NCI-H1930 (cell line): ENCODE measurements at places on chromosomes 3 and 15.
A peak's percentile ranks its signal among the peaks of the same experiment; 100 is the strongest.

GRCh38 chr15:60941448-60941847, 287.7 kb downstream of the RORA start:
- no peak for DNase-seq

DNA sequence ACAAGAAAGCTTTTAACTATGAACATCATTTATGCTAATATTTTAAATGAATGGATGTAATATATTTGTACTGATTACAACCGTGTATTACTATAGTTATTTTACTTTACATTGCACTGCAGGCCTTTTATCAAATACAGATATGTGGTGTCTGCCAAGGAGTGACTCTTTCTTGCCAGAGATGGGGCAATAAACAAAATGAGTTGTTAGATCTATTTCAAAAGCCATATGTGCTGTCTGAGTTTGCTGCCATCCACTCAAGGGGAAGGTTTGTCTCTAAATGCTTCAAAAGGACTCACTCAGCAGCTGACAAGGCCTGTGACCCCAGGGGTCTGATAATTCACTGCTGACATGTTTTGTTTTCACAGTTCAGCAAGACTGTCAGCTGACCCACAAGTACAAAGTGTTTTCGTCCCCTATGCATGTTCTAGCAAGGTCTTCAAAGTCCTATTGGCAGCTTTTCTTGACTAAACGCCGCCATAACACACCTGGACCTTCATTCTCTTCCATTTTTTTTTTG, 41.3 kb upstream of the ZBED2 start:
- DNase-seq = peak; percentile 64

GRCh38 chr3:8959668-8960067, 3.6 kb downstream of the RAD18 start:
- no peak for DNase-seq

- DNase-seq = peak; percentile 32
These were observed 533 bp upstream of the SMAD3 start for GRCh38 chr15:67064607-67065530.

- DNase-seq = peak; percentile 43
These were observed 7.2 kb upstream of the ABHD10 start for GRCh38 chr3:111971533-111972130.

- no peak for DNase-seq
These were observed 495.0 kb downstream of the NLGN1 start for GRCh38 chr3:173892547-173892946.

- no peak for DNase-seq
These were observed at the start of gene GALNT15 for GRCh38 chr3:16174389-16174788. Gene GALNT15, plus strand, starts transcription at chr3:16174680. Its CDS starts 472 bp downstream, at chr3:16175152.

- no peak for DNase-seq
These were observed 83.3 kb upstream of the MYO5C start for GRCh38 chr15:52378746-52379394.

DNA sequence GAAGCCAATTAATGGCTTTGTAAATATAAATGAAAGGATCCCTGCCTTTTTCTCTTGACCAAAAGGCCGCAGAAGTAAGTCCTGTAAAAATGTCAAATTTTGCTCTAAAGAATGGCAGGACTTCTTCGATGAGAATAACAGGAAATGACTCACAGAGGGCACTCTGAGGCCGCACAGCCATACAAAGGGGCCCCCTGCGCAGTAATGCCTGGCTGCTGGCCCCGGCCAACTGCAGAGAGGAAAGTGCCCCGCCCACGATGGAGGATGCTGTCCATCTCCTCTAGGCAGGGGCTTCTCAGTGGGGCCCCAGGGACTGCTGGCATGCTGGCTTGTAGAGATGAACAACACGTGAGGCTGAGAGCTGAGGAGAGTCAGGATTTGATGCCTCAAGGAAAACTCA, 18.1 kb upstream of the SCN10A start:
- no peak for DNase-seq

- DNase-seq = no peak
These were observed 66.3 kb downstream of the NEK10 start for GRCh38 chr3:27302891-27303290.

GRCh38 chr3:39285332-39285731, 5.5 kb upstream of the CX3CR1 start:
- no peak for DNase-seq

DNA sequence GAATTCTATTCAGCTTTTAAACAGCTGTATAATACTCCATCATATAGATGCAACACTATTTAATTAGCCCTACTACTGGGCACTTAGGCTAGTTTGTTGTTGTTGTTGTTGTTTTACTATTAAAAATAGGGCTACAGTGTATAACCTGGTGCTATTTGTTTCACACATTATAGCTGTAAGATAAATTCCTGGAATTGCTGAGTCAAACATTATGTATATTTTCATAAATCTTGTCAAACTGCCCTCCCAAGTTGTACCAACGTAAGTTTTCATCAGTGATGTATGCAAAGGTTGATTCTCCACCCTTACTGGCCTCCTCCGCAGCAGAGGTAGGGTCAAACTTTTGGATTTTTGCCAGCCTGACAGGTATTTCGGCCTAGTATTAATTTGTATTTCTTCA, 3.8 kb upstream of the CEMIP start:
- no peak for DNase-seq

DNA sequence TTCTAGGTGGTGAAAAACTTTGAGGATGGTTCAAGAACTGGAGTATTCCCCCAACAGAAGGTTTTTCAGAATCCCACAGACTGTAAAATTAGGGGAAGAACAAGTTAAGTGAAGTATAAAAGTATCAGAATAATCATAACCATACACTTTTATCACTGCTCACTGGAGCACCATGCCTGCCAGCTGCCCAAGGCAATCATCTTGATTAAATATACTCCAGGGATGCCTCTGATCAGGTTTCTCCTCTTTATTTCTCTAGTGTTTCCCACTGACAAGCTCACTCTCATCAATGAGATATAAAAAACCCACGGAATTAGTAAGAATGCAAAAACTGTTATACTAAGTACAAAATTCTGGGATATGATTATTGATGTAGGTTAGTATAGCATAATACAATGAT, 108.0 kb downstream of the STAG1 start:
- DNase-seq = no peak

- no peak for DNase-seq
These were observed 22.7 kb upstream of the EPHB3 start for GRCh38 chr3:184538666-184539431.

DNA sequence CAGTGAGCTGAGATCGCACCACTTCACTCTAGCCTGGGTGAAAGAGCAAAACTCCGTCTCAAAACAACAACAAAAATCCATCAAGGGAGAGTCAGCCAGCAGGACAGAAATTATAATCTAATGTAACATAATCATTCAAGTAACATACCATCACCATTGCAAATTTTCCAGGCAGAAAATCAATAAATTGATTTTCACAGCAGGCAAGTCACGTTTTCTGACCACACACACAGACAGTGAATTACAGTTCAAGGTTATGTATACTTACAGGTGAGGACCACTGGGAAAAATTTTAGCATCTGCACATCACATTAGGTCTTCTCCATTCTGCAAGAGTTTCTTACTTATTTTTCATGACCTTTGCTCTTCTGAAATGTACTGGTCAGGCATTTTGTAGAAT, 29.9 kb upstream of the NPAP1 start:
- DNase-seq = no peak

DNA sequence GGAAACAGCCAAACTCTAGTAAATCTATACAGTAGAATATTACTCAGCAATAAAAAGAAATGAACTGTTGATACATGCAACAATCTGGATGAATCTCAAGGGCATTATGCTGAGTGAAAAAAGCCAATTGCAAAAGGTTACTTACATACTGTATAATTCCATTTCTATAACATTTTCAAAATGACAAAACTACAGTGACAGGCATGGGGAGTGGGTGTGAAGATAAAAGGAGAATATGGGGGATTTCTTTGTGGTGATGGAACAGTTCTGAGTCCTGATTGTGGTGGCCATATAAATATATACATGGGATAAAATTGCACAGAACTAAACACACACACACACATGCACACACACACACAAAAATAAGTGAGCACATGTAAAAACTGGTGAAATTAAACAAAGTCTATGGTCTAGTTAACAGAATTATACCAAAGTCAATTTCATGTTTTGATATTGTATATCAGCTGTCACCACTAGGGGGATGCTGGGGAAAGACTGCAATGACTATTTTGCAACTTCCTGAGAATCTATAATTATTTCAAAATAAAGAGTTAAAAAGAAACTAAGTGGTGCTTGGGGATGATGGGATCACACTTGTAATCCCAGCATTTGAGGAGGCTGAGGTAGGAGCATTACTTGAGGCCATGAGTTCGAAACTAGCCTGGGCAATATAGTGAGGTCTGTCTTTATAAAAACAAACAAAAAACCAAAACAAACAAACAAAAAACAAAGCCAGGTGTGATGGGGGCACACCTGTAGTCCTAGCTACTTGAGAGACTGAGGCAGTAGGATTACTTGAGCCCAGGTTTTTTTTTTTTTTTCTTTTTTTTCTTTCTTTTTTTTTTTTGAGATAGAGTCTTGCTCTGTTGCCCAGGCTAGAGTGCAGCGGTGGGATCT, 66.0 kb downstream of the SPTSSB start:
- DNase-seq = no peak

GRCh38 chr15:49877117-49877872, 241.7 kb downstream of the ATP8B4 start:
- no peak for DNase-seq

DNA sequence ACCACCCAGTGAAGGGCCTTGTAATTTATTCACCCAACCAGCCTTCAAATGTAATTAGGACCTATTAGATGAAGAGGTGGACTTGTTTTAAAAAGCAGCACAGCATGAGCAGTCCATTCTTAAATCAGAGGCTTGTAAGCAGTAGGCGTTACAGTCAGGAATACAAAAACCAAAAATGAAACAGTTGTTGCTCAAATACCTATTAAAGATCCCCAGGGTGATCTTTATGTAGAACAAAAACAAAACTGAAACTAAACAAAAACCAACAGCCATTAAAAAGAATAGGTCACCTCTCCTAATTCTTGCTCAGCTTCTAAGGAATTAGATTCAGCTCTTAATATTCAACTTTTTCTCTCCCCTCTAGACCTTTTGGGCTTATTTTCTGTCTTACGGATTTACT, 104.9 kb upstream of the ST8SIA2 start:
- no peak for DNase-seq

DNA sequence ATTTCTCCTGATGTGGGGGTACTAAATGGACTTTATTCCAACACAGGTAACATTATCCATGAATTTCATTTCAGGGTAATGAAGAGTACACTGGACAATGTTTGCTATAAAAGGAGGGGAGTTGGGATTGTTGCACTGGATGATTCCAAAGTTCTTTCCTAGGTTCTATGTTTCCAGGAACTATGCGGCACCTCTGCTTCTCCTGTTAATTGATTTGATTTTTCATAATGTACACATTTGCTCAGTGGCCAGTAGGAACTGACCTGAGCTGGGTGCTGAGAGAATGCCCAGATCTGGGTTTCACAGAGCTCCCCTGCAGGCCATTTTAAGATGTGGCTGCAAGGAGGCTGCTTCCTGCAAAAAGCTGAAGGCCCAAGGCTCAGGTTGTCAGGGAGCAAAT, 171.7 kb downstream of the KLF13 start:
- DNase-seq = no peak

- no peak for DNase-seq
These were observed 247.4 kb downstream of the GABRG3 start for GRCh38 chr15:27218426-27218825.

DNA sequence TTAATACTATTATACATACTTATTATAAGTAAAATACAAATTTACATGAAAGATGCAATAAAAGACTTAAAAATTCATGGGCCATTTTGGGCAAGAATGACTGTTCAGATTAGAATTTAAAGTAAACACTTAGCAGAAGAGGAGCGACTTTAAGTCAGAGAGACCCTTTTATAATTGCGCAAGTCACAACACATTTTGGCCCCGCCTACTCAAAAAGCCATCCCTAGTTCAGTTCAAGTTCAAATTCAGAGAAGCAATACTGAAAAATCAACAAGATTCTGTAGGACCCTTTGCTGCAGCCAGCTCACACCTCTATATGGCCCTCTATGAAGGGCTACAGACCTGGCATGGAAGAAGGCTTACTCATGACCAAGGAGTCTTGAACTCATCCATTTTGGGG, 64.6 kb downstream of the PEAK1 start:
- no peak for DNase-seq

- DNase-seq = no peak
These were observed 68.0 kb downstream of the COL8A1 start for GRCh38 chr3:99706410-99706809.

DNA sequence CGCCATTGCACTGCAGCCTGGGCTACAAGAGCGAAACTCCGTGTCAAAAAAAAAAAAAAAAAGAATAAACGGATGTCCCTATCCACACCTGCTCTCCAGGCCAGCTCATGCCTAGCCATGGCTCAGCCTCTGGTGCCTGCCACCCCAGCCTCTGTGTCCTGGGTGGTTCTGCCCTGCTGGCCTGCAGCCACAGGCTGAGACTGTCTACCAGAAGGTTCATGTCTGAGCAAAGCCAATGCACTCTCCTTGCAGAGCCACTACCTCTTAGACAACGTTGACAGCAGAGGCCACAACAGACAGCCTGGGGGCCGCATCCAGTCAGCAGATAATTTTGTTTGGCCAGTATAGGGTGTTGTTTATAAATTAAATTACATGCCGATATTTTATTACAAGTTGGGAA, 127.7 kb downstream of the ASB7 start:
- DNase-seq = no peak
